ENCODE measurements at places on chromosomes 11 and 22.
A peak's percentile ranks its signal among the peaks of the same experiment; 100 is the strongest.

GRCh38 chr11:90229791-90230190 is 6.9 kb upstream of the CHORDC1 start:
- DNase-seq, result no peak

DNA sequence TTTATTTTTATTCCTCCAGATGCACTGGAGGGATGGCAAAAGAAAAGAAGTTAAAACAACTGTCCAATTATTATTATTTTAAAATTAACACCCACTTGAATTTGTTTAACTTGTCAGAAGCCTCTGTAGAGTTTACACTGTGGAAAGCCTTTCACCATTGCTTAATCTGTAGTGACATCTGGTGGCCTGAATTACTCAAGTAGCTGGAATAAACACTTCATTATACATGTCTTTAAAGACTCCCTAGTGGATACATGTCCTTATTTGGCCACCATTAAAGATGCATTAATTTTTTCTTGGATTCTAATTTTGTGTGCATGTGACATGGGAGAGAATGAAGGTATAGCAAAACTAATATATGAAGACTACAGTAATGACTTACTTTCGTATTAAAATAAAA is 1496.5 kb downstream of the FAM181B start:
- no peak for DNase-seq

DNA sequence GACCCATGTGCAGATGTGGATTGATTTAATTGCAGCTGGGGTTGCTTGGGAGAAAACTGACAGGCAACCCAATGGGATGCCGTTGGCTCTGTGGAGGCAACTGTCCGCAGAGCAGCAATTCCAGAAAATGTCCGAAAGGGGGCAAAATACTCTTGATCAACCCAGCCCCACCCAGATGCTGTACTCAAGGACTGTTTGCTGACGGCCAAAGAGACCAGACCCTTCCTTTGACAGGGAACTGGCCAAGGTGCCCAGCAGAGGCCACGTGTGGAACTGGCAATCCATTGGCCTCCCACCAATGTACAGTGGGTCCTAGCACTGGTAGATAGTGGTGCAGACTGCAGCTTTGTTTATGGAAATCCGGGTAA is 29.7 kb upstream of the KCNA4 start:
- no peak for DNase-seq

DNA sequence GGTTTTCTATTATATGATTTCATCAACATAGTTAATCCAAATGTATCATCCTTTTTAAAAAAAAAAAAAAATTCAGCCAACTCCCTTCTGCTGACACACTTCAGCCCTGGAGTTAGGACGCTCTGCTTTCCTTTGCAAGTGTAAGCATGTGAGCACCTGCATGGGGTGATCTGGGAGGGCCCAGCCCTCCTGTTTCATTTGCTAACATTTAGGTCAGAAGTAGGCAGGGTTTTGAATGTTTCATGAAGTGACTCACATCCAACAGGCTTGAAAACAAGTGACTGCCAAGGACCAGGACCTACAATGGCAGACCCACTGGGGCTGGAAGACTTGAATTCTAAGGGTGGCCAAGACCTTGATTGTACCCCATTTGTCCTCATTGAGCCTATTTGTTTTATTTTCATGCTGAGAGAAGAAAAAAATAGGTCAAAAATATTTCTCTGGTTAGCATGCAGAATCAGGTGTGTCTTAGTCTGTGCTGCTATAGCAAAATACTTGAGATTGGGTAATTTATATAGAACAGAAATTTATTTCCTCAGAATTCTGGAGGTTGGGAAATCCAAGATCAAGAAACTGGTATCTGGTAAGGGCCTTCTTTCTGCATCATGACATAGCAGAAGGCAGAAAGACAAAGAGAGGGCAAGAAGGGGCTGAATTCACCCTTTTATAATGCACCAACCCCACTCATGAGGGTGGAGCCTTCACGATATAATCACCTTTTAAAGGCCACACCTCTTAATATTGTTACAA is 137.6 kb downstream of the CD44 start:
- peak; percentile 52 for DNase-seq

DNA sequence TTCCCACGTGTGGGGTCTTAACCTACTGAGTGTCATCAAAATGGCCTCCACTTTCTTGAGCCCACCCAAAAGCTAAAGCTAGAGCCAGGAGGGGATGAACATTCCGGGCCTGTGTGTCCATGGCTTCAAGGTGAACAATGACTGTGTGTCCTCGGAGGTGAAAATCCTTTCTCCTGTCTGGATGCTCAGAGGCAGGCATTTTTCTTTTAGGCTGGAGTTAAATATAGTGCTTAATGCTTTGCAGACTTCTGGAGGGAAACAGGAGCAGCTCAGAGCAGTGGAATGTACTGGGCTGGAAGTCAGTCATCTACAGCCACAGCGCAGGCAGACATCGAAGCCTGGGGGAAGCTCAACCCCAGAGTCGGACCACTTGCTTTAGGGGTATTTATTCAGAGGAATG is 68.6 kb upstream of the TMEM45B start:
- DNase-seq, result no peak

GRCh38 chr22:17829695-17830042 is 55.4 kb upstream of the BID start:
- no peak for DNase-seq

GRCh38 chr22:25475257-25476022 is 89.0 kb upstream of the GRK3 start:
- no peak for DNase-seq

GRCh38 chr11:35322318-35322979 is 96.9 kb downstream of the SLC1A2 start:
- DNase-seq, result no peak

GRCh38 chr11:111429066-111429506 is 50.0 kb upstream of the POU2AF1 start:
- peak; percentile 85 for DNase-seq

- no peak for DNase-seq
Observed at GRCh38 chr11:70267405-70267950, 3.0 kb upstream of the PPFIA1 start.

DNA sequence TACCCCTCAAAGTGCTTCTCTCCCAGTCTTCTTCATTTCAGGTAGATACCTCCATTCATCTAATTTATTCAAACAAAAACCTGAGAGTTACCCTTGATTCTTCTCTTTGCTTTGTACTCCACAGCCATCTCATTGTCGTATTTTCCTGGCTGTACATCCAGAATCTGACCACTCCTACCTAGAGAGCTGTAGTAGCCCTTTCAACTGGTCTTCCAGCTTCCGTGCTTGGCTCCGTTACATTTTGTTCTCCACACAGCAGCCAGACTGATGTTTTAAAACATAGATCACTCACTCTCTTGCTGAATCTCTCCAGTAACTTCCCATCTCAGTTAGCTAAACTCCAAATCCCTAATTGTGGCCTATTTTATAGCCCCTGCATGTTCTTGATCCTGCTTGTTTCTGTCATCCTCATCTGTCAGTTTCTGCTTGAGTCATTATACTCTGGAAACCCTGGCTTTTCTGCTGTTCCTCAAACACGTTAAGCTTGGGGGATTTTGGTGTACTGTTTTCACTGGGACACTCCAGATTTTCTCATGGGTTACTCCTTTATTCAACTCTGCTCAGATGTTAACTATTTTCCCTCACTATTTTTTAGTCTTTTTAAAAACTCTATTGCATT is 7.4 kb downstream of the SPCS2 start:
- no peak for DNase-seq

- no peak for DNase-seq
Observed at GRCh38 chr22:21818487-21819182, 48.8 kb downstream of the MAPK1 start.

DNA sequence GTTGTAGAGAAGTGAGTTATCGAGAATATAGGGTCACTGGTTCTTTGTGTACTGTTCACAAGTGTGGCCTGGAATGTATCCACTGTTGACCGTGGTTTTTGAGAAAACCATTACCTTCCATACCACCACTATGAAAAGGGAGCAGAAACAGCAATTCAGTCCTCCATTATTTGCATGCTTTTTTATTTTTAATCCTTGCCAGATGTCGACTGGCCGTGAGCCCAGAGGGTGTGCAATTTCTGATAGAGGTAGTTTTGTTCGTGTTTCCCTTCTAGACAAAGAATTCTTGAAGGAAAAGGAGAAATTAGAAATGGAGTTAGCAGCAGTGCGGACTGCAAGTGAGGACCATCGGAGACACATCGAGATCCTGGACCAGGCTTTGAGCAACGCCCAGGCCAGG is 81.7 kb downstream of the AMOTL1 start:
- DNase-seq, result no peak
